ENCODE measurements at places on chromosomes 1 and 21. TPM values are rescaled to one million over a fixed set of nuclear protein-coding genes. Genes with fewer than 3 reads are reported as not detected.

The PGBD5 gene
- 8.0 TPM for total RNA-seq

The ORC1 gene
- total RNA-seq, result 0.90 TPM

GRCh38 chr1:118786454-118787155, 201.5 kb downstream of the TBX15 start:
- DNase-seq, result no peak

GRCh38 chr1:1311107-1312104, 3.0 kb downstream of the PUSL1 start:
- DNase-seq, result no peak

DNA sequence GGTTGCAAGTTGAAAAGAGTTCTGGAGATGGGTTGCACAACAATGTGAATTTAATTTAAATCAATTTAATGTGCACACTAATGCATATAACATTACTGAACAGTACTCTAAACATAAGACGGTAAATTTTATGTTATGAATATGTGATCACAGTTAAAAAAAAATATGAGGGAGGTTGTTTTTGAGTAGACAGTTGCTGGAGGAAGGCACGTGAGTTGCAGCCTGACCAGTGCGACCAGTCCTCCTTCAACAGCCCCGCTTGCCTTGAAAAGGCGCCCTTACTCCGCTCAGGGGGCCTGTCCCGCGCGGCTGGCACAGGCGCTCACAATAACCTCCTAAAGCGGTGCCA, 322 bp upstream of the OLIG1 start:
- no peak for DNase-seq

DNA sequence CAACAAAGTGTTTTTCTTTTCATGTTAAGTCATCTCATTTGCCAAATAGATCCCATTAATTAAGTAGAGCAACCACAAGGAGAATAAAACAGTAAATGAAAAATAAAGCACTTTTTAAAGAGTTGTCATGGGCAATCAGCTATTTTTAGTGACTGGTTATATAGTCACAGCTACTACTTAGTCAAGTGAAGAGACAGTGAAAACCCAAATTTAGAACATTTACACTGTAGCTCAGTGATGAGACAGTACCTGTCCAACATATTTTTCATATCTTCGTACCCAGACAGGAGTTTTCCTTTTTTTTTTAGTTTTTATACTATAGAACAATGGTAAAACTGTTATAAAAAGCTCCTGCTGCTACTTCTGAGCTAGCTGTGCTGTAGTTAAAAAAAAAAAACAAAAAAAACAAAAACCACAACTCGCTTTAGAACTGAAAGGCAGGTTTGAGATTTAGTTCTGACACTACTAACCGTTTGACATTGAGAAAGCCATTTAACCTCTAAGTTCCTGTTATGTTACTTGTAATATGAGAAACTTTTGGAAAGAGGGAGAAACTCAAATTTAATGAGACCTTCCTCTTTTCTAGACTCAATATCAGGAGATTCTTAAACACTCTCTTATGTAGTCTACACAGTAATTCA, 777.5 kb downstream of the ADGRL2 start:
- DNase-seq, result no peak

- DNase-seq, result no peak
These were observed 490.4 kb downstream of the PTPRC start for GRCh38 chr1:199129247-199129646.

GRCh38 chr21:44413566-44414290, 41.6 kb upstream of the LRRC3 start:
- no peak for DNase-seq

DNA sequence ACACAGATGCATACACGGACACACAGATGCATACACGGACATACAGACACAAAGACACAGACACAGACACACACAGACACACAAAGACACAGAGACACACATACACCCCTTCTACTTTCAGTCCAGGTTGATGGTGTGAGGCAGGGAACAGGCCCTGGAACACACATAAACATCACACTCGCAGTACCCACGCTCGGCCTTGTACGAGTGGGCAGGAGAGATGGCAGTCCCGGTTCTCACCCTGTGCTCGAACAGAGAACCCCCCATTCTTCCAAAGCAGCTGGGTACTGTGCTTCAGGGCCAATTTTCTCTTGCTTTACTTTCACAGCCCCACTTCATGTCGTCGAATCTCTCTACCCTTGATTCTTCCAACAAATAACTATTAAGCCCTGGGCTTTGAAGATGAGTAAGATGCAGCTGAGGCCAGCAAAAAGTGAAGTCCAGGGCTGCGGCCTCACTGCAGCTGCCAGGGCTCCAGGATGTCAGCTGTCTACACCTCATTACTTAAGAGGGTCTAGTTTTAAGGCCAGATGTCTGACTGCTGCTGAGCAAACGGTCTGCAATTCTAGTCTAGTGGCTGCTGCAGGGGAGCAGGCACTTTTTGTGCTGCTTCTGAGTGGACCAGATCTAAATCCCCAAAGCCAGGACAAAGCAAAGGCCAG, 90.1 kb downstream of the PGBD5 start:
- no peak for DNase-seq

DNA sequence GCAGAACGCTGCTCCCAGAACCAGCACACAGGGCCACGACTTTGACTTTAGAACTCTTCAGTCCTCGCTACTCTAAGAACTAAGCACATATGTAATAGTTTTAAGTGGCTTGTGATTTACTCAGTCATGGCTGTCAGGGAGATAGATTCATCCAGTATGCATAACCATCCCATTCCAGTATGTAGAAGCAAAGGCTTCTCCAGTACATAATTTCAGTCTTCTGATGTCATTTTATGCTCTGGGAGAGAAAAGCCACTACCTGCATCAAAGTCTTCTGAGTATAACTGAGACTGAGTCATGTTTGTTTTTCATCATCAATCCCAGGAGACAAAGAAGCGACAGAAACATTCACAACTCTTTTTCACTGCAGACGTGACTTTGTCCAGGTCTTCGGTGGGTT, 885.7 kb downstream of the PLA2G4A start:
- no peak for DNase-seq

DNA sequence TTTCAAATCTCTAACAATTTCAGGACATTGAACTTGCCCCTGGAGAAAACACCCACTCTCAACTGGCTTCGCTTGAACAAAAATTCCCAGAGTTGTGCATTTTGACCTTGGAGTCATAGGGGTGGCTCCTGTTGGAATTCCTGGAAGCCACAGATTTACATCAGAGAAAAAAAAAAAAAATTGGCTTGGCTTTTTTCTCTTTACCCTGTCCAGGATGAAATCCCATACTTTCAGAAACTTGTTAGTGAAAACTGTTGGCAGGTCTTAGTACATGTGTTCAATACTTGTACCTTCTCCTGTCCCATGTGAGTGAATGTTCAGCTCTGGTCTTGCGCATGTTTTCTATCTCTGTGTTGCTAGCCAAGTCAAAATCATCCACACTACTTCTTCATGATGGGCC, 228.8 kb downstream of the TGFB2 start:
- no peak for DNase-seq

GRCh38 chr1:109046671-109047070, 4.8 kb upstream of the WDR47 start:
- no peak for DNase-seq

DNA sequence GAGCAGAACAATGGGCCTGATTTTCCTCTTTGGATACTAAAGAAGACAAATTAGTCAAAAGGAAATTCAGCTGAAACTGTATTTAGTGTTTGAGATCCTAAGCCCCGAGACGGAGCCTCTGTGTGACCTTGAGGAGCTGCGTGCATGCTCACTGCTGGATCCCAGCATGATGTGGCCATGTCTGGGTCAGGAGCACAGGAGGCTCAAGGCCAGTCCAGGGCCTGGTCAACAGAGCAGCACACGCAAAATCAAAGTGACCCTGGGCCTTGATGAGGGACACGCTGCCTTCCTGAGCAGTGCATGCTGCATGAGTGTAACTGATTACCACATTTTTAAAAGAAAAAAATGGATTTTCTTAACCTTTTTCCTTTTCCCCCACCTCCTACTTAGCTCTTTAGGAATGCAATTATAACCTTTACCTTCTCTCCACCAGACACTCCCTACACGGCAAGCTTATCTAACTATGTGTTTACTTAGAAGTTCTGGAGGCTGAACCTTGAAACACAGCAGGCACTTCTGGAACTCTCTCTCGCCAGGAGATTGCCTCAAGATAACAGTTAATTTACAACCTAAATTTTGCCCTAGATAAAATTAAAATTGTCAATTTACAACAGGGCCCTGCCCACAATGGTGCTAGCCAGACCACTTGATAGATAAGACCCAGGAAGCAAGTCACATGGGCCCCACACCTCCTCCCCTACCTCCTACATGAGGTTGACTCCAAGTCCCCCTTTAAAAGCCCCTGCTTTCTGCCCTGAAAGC, 144.6 kb downstream of the LRIG2 start:
- DNase-seq, result no peak

DNA sequence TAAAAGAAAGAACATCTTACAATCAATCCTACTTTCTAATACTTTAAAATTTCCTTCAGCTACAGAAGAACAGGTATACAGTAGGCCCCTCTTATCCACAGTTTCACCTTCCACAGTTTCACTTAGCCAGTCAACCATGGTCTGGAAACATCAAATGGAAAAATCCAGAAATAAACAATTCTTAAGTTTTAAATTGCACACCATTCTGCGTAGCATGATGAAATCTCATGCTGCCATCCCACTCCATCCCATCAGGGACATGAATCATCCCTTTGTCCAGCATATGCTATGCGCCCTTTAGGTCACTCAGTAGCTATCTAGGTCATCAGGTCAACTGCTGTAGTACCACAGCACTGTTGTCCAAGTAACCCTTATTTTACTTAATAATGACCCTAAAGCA, 67.7 kb downstream of the HSF2BP start:
- DNase-seq, result no peak

DNA sequence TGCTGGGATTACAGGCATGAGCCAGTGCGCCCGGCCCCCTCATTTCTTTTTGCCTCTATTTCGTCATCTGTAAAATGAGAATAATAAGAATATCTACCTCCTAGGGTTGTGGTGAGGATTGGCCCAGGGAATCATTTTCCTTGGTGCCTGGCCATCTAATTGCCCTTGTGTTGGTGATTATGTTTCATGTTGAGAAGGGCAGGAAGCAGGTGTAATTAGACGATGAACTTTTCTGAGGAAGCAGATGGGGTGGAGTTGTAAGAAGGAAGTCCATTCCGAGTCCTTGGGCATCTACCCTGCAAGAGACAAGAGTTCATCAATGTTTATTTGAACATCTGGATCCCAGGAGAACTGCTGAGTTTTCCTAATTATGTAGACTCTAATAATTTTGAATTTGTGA, 38.7 kb upstream of the NEK2 start:
- DNase-seq, result no peak

DNA sequence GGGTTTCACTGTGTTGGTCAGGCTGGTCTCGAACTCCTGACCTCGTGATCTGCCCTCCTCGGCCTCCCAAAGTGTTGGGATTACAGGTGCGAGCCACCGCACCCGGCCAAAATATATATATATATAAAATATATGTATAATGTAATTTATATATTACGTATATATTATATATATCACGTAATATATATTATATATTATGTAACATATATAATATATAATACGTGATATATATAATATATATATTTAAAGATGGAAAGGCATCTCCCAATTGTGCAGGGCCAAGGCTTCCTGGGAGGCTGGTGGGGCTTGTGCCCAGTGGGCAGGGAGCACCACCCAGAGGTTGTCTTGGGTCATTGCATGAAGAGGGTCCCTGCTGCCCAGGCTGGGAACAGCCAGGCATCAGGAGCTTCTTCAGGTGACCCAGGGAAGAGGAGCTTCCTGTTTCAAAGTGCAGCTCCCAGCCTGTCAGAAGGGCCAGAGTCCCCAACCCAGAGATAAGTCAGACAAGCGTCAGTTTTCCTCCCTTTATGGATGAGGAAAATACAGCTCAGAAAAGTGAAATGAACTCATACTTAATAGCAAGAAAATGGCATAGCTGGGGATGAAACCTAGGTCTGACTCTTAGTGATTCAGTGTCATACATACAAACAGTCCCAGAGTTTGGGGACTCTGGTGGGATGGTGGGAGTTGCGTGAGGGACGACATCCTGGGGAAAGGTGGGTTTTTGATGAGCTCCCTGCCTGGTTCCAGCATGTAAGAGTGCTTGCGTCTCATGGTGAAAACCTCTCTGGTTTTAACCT, 12.0 kb downstream of the UBE2Q1 start:
- DNase-seq, result peak; percentile 49

GRCh38 chr1:37905727-37906126, 41.1 kb downstream of the INPP5B start:
- DNase-seq, result no peak

- DNase-seq, result peak; percentile 83
These were observed 881.5 kb downstream of the LTN1 start for GRCh38 chr21:28111151-28111619.

DNA sequence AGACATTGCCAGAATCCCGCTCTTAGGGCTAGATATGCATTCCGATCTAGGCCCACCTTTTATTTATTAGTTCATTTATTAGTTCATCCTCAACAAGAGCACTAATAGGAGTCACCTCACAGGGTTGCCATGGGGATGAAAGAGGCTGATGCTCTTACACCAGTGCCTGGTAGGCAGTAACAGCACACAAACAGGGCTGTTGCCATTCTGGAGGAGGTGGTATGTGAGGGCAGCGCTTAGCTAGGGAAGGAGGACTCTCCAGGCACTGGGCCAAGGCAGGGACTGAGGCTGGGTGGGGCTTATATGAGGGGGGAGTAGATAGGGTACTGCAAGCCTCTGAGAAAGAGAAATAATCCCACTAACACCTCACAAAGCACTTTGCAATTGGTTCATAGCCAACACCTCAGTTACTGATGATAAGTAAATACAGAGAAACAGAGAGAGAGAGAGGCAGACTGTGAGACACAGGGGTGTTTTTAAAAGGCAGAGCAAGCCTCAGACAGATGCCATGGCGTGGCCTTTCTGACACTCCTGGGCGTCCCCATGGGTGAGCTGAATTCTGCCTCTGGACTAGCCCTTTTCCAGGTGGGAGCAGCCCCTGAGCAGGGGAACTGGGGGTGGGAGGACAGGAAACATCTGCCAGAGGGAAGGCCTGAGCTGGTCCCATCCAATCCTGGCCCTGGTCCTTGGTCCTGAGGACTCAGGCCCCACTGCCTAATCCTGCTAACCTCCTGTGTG, 5.9 kb downstream of the FCGR2A start:
- no peak for DNase-seq

Measured in heart right ventricle (tissue), 16 donors.